Left renal pelvis (tissue), 4 donors: ENCODE measurements at places on chromosomes 2 and 18. TPM values are rescaled to one million over a fixed set of nuclear protein-coding genes. Genes with fewer than 3 reads are reported as not detected.

The ANKRD29 gene
- polyA plus RNA-seq, result 2.9 TPM

The IL1R1 gene
- 48.5 TPM for polyA plus RNA-seq

- DNase-seq, result no peak
These were observed 172.5 kb downstream of the SMAD2 start for GRCh38 chr18:47758000-47758399.

- peak; percentile 11 for DNase-seq
These were observed 114.7 kb downstream of the DNAH6 start for GRCh38 chr2:84631047-84631446.

DNA sequence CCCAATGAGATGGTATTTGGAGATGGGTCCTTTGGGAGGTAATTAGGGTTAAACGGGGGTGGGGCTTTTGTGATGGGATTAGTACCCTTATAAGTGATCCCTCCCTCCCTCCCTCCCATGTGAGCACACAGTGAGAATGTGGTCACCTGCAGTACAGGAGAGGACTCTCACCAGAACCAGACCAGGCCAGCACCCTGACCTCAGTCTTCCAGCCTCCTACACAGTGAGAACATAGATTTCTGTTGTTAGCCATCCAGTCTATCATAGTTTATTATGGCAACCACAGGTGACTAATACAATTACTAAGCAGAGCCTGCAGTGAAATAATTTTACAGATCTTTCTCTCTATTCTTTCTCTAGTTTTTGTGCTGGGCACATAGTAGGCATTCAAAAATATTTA lies 137.7 kb upstream of the PKDCC start:
- no peak for DNase-seq

GRCh38 chr2:48213646-48214045 lies 307.3 kb upstream of the FBXO11 start:
- no peak for DNase-seq

DNA sequence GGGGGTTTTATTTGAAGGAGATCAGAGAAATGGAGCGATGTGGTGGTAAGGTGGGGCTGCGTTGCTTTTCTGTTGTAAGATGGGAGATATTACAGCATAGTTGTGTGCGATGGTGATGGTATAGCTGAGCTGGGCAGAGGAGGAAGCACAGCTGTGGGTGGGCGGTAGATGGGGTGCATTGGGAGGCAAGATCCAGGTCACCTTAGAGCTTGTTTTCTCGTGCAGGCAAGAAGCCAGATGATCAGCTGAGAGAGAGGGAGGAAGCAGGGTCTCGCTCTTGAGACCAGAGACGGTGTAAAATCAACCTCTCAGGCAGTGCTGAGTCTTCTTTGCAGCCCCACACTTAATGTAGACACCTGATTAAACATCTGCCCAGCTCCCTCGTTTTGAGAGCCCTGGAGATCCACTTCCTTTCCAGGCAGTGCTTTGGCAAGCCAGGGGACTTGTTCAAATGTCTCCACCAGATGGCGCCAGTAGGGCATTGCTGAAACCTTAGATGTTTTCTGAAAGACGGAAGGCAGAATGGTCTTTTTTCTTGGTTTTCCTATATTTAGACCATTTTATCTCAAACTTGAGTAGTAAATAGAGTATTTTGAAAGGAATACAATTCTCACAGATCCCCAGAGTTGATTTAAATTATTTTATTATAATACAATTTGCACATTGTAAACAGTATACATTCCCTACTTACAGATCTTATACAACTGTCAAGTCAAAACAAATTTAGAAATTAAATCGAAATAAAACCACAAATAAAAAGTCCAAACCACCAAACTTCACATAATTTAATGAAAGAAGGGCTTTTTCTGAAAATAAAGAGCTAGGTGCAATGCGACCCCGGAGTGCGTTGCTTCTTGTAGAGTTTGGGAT lies 21.1 kb upstream of the LYPD6B start:
- peak; percentile 74 for DNase-seq

- DNase-seq, result no peak
These were observed 24.8 kb upstream of the ZNF638 start for GRCh38 chr2:71306762-71307161.

- DNase-seq, result no peak
These were observed 10.5 kb downstream of the ITGB1BP1 start for GRCh38 chr2:9412781-9413180.

DNA sequence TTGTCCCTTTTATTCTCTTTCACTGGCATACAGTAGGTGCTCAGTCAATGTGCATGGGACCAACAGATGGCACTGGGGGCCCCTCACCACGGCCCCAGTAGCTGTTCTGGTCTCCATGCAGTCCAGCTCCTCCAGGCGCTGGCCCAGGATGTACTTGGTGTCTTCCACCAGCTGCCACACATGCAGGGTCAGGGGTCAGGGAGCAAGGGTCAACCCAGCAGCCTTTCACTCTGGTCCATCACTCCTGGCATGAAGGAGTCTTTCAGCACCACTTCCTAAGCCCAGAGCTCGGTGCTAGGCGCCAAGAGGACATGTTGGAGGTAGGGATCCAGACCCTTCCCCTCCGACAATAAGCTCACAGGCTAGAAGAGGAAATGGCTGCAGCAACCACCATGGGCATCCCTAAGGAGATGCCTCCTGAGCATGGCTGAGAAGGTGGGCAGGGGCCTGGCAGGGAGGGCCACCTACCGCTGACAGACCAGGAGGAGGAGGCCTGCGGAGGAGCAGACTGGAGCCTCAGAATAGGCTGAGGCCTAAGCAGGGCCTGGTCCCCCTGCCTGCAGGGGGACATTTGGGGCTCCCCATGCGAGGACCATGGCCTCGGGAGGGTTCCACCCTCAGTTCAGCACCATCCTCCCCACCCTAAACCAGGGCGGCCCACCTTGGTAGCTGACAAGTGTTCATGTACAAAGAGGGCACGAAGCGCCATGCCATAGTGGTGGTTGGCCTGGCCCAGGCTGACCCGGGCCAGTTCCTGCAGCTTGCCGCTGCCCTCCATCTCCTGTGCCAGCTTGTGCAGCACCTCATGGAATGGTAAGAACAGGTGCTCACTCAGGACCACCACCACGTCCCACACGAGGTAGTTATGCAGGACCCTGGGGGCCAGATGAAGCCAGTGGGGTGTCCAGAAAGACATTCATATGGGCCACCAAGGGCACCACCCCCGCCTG lies 10.2 kb downstream of the ALPG start:
- DNase-seq, result no peak
